Natural killer cell (primary cell): ENCODE measurements at places on chromosomes 12 and 14.

DNA sequence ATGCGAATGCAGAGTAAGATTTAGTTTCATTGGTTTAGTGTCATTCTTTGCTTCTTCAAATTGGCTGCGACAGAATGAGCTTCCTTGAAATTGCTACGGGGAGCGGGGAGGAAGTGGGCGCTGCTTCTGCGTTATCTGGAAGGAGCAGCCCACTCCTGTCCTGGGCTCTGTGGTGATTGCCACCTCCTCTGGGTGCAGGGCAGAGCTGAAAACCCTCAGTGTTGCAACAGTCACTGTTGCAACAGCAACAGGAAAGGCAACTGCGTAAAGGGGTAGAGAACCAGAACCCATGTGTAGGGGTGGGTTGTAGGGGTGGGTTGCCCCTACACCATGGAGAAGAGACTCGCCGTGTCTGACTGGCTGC lies 57.7 kb downstream of the MAX start:
- DNase-seq, result no peak

DNA sequence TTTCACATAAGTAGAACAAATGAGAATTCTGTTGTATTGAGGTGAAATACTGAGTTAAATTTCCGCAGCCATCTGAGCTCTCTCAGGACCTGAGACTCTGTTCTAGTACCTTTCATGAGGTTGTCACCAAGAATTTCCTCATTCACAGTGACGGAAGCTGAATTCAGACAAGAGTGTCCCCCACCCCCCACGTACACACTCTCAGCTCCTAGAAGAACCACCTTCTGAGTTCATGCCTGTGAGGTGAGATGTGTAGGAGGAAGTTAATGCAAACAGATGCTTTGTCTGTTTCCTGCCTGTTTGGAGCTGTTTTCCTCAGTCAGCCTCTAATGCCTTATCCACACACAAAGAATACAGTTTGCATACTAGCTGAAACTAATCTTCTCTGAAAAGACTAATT lies 18.2 kb downstream of the BICDL1 start:
- DNase-seq, result peak; percentile 25

- no peak for DNase-seq
These were observed 1.4 kb upstream of the GARIN2 start for GRCh38 chr14:67187826-67188225.

GRCh38 chr12:27984275-27984674 lies 11.7 kb upstream of the PTHLH start:
- DNase-seq, result no peak

- no peak for DNase-seq
These were observed 65.5 kb downstream of the SAMD4A start for GRCh38 chr14:54632452-54632851.

- DNase-seq, result peak; percentile 37
These were observed 147.6 kb downstream of the PAH start for GRCh38 chr12:102769323-102769916.

- DNase-seq, result no peak
These were observed 77.2 kb downstream of the ETV6 start for GRCh38 chr12:11726659-11727058.

DNA sequence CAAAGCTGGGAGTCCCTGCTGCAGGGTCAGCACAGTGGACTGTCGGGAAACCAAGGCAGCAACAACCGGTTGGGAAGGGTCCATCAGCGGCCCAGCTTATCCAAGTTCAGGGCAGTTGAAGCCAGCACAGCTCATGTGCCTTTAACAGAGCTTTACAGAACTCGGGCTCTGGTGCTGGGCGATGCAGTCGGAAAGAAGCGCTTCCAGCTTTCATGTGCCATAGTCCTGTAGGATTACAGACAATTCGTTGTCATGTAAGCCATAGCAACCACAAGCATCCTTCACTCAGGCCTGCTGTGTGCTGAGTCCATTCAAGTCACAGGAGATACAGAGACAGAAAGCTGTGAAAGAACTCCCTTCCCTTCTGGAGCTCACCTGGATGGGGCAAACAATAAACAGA lies 3.5 kb upstream of the FAM181A start:
- DNase-seq, result no peak

GRCh38 chr12:130253866-130254265 lies 83.8 kb upstream of the PIWIL1 start:
- no peak for DNase-seq

GRCh38 chr14:100320157-100320856 lies 2.8 kb upstream of the SLC25A47 start:
- no peak for DNase-seq

DNA sequence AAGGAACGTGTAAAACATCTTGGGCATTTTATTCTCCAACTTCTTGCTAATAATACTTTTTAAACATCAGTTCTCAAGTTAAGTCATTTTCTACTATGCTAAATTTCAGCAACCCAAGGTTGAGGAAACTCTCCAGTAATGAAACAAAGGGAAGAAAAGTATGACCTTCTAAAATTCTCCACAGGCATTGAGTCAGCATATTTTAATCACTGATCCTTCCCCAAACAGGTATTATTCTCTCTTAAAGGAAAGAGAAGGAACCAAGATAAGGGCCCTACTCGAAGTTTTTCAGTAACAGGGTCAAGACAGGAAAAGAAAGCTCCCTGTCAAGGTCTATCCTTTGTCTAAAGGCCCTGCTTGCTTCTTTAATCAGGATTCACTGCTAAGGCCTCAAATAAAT lies 3.0 kb downstream of the KICS2 start:
- DNase-seq, result no peak

GRCh38 chr12:50614167-50614759 lies 109.5 kb downstream of the DIP2B start:
- no peak for DNase-seq

- DNase-seq, result peak; percentile 62
These were observed 59.4 kb downstream of the DDX51 start for GRCh38 chr12:132084621-132085290.

DNA sequence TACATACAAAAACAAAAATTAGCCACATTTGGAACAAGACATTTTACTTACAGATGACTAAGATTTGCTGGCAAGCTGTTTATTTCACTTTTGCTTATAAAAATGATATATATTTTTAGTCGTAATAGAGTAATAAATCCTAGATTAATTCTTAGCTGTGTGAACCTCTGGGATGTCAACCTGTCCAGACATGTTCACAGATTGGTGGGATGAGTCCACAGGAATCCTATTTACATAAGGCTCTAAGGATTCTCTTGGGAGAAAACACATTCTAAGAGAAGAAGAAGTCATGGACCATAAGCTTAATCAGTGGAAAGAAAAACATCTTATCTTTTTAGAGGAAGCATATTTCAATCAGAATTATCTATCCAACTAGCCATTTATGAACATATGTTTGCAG lies 797.4 kb downstream of the C12orf50 start:
- no peak for DNase-seq
